ENCODE measurements at places on chromosomes 5 and 9.

GRCh38 chr9:86795823-86796553 lies 151.3 kb downstream of the GAS1 start:
- DNase-seq = peak; percentile 84

DNA sequence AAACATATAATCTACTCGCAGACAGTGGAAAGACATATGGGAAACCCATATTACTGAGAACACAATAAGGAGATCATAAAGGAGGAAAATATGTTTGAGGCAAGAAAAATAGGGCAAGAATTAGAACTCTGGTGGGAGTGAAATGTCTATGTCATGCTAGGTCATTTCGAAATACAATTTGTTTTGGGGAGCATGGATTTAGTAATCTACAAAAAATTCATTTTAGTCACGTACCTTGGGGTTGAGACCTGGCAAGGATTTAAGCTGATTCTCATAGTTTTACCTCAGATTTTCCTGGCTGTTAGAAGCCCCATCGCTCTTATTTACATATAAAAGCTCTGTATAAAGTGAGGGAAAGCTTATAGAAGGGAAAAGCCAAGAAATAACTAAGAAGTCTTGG lies 11.5 kb upstream of the CSNK1G3 start:
- no peak for DNase-seq

DNA sequence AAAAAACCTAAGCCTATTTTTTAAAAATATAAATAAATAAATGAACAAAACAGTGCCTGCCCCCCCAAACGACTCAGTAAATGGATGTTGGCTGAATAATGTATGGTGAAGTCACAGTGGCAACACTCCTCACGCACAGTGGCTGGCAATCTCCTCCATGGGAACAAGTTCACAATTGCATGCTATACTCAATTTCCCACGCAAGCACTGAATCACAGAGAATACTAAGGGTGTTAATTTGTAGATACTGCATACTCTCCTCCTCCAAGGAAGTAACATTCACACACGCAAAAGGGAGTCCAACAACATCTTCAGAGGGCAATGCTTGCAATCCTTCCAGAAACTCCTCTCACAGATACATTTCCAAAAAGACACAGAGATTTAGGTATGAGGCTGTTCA lies 47.5 kb downstream of the SERINC5 start:
- no peak for DNase-seq

DNA sequence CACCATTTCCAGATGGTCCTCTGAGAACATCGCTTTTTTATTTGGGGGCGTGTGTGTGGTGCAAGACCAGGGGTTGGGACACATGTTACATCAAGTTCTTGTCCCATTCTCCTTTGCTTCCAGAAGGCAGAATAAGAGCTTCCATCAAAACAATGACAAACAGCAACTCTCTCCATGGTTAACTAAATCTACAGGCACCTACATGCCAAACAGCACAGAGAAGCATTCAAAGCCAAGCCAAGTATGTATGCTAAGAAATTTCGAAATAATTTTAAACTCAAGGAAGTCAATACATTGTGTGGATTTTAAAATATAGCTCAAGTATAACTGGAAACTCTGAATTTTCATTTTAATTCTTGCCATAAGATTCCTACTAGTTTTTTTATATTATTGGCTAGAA lies 105.6 kb downstream of the SEC61B start:
- DNase-seq = no peak

GRCh38 chr5:133885566-133885965 lies 82.9 kb downstream of the C5orf15 start:
- DNase-seq = no peak

DNA sequence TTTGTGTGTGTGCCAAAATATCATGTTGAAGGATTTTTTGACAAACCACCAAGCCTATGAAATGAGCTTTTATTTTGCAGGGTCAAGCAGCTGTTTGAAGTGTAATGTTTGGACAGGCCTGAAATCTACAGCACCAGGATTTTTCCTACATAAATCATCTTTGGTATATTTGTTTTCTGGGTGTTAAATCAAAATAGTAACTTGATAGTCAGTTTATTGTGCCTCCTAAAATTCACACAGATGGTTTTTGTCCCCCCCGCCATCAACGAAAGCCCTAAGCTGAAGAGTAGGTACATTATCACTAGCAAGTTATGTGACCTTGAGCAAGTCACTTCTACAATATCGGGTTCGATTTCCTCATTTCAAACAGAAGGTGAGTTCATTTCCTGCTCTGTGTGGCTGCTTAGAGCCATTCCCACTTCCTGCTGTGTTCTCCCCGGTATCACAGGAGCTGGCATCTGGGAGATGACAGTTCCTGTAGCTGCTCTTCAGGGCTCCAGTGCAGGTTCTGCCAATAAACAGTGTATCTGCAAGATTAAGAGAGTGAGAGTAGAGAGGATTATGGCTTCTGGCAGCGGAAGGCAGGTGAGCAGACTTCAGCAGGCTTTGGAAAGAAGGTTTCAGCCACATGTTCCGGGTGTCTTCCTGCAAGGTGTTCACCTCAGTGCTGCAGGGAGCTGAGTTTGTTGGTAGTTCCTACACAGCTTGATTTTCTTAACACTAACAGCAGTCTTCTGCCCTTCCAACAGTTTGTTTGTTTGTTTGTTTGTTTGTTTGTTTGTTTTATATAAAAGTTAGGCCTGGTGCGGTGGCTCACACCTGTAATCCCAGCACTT lies 48.4 kb upstream of the GNE start:
- no peak for DNase-seq

DNA sequence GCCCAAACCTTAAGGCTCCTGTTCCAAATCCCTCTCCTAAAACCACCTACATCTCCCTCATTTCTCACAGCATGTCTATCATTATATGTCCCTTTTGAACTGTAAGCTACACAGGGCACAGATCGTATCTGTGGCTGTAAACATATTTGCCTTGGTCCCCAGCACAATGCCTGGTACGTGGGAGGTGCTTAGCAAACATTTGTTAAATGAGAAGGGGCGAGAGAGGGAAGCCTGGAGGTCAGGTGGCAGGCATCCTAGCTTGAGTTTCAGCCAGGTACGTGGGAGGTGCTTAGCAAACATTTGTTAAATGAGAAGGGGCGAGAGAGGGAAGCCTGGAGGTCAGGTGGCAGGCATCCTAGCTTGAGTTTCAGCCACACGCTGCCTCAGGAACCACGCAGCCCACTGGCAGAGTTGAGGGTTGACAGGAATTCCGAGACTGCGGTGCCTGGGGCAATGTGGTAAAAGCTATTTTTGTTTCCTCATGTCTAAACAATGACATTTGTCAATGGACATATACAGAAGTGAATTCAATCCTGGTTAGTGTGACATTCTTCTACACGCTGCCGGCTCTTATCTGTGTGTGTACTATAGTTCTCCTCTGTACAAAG lies 113.6 kb downstream of the EFNA5 start:
- no peak for DNase-seq

GRCh38 chr5:78500871-78501270 lies 140.5 kb downstream of the SCAMP1 start:
- no peak for DNase-seq

DNA sequence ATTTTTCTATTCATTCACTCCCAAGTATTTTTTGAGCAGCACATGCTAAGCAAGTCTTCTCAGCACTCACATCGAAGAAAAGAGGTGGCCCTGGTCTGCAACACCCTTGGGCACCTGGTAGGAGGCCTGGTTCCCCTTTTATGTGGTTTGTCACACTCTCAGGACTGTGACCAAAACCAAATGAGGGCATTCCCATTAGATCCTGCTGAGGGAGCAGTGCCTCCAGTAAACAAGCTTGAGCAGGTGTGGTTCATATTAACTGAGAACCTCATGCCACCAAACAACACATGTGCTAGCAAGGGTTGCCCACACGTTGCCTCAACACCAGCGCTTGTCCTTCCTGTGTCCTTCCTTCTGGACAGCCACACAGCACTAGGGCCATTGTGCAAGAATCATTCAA lies 26.9 kb upstream of the SYK start:
- DNase-seq = no peak

DNA sequence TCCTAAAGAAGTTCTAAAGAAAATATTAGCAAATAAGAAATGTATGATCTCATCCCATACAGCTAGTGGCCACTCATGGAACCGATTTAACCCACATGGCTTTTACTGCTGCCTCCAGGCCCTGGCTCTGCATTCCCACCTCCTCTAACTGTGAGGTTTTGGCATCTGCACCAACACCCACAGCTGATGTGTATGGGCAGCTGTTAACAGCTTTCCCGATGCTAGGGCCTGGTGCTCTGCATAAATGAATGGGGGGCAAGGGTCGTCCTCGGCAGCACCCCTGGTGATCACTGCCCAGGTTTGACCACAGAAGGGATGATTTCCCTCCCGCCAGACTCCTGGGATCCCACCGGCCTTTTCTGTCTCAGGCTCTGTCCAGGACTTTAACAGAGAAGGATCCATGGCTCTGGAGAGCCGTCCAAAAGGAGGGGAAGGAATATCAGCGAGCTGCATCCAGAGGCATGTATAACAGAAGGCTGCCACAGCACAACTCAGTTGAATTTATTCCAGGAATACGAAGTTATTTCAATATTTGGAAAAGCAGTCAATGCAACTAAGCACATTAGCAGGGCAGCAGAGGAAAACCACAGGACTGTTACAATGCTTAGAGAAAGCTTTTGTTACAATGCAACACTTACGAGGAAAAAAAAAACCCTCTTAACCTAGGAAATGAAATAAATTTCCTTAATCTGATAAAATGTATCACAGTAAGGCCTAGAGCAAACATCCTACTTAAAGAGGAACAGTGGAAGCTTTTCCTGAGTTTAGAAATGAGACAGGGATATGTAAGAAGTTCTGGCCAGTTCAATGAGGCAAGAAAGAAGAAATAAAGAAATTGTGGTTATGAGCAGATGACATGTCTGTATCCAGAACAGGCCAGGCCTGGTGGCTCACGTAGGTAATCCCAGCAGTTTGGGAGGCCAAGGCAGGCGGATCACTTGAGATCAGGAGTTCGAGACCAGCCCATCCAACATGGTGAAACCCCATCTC lies 63.1 kb downstream of the NACC2 start:
- no peak for DNase-seq

- DNase-seq = no peak
These were observed 50.1 kb upstream of the TTC39B start for GRCh38 chr9:15357050-15357653.

DNA sequence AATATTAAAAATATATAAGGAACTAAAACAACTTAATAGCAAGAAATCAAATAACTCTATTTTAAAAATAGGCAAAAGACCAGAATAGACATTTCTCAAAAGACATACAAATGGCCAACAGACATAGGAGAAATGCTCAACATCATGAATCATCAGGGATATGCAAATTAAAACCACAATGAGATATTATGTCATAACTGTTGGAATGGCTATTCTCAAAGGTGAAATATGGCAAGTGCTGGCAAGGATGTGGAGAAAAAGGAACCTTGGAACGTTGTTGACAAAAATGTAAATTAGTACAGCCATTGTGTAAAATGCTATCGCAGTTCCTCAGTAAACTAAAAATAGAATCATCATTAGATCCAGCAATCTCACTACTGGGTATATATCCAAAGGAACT lies 468.5 kb downstream of the NFIB start:
- DNase-seq = no peak

- peak; percentile 72 for DNase-seq
These were observed 80.3 kb upstream of the PHYKPL start for GRCh38 chr5:178312880-178313282.

- no peak for DNase-seq
These were observed 4.1 kb downstream of the ISOC1 start for GRCh38 chr5:129098488-129099183.

All from right atrium auricular region (tissue), 2 donors.